ENCODE measurements at places on chromosomes 3 and 15. TPM values are rescaled to one million over a fixed set of nuclear protein-coding genes. Genes with fewer than 3 reads are reported as not detected.
A peak's percentile ranks its signal among the peaks of the same experiment; 100 is the strongest.

- peak overlapping the region; percentile 70 for H3K27ac ChIP-seq
- no peak overlapping the region for H3K4me3 ChIP-seq
- DNase-seq, result peak; percentile 10
- peaks cover 3% of the 10 kb centered on the region for H3K27me3 ChIP-seq
Measured at GRCh38 chr3:46948830-46949671, 27.5 kb downstream of the CCDC12 start.

The COL7A1 gene
- total RNA-seq, result 62.0 TPM

The PCOLCE2 gene
- total RNA-seq, result 33.4 TPM

The CLDN16 gene
- total RNA-seq, result not detected

GRCh38 chr15:59298854-59299250 lies 73.8 kb downstream of the MYO1E start:
- H3K36me3 ChIP-seq, result no peaks in the 10 kb centered on the region
- no peaks in the 10 kb centered on the region for H3K27me3 ChIP-seq
- H3K4me3 ChIP-seq, result no peak overlapping the region
- no peak overlapping the region for H3K27ac ChIP-seq

- no peak overlapping the region for H3K4me3 ChIP-seq
- no peak for DNase-seq
- H3K27me3 ChIP-seq, result peaks cover 1% of the 10 kb centered on the region
- no peaks in the 10 kb centered on the region for H3K4me1 ChIP-seq
Measured at GRCh38 chr3:27025718-27026117, 343.5 kb downstream of the NEK10 start.

DNA sequence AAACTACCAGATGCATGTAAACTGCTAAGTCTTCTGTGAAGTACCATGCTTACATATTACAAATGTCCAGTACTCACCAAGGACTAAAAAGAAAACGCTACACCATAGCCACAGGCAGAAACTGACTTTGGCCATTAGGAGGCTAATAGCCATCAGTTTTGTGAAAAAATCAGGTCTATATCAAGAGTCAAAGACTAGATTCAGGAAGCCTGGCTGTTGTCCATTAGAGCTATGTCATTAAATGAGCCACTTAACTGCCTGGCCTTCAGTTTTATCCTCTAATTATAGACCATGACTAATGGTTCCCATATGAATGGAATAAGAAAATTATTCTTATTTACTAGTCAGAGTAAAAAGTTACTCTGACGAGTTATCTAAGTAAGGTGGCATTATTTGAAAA lies 144.1 kb downstream of the VPS13C start:
- H3K27ac ChIP-seq, result no peak overlapping the region
- no peak for DNase-seq
- peaks cover 6% of the 10 kb centered on the region for H3K36me3 ChIP-seq
- H3K4me1 ChIP-seq, result no peaks in the 10 kb centered on the region
- no peaks in the 10 kb centered on the region for H3K27me3 ChIP-seq
